ENCODE measurements at places on chromosomes 12 and 14.

GRCh38 chr12:69739287-69740191 lies 879 bp downstream of the RAB3IP start:
- peak; percentile 49 for DNase-seq

DNA sequence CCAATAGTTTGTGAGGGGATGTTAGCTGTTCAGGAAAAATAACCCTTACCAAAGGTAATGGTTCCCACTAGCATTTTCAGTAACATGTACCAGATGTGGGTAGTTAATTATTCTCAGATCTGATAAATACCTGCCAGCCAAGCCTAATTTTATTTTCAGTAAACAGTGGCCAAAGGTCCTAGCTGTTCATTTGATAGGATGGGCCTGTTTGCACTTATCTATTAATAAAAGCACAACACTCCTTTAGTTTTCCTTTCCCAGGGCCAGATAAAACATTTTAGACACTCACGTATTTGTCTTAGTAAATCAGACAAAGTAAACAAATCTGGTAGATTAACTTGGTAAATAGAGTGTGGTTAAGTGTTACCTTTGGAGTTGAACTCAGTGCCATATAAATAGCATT lies 345.1 kb downstream of the RAD51B start:
- no peak for DNase-seq

DNA sequence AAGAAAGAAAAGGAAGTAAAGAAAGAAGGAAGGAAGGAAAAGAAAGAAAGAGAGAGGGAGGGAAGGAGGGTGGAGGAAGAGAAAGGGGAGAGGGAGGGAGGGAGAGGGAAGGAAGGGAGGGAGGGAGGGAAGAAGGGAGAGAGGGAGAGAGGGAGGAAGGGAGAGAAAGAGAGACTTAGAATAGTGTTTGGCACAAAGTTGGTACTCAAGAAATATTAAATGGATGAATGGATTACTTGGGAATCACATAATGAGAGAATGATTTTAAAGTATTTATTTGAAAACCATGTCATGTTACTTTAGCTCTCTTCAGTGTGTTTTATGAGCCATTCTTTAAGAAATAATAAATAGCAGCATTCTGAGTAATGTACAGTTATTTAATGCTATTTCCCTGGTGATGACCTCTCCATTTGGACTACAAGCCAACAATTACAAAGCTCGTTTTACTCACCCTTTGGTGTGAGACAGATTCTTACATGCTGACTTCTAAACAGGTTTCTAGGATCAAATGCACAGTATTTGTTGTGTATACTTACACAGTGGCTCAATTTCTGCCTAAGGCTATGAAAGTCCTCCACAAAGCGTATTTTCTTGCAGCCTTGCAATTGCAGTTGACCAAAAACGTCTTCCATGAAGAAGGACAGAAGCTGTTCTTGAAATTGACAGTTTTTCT lies 861 bp downstream of the IL26 start:
- DNase-seq = no peak

GRCh38 chr12:123971449-123971769 lies 1.2 kb downstream of the CCDC92 start:
- DNase-seq = no peak

- DNase-seq = no peak
These were observed 9.0 kb upstream of the DCD start for GRCh38 chr12:54657105-54657607.

DNA sequence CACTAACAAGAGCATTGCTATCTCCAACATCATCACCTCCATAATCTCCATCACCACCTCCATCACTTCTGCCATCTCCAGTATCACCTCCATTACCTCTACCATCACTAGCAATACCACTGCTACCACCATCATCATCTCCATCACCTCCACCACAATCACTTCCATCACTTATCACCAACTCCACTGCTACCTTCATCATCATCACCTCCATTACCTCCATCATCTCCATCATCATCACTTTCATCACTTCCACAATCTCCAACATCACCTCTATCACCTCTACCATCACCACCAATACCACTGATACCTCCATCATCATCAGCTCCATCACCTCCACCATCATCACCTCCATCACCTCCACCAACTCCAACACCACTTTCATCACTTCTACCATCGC lies 102.4 kb upstream of the TMEM132C start:
- DNase-seq = no peak
